Amniotic epithelial cell (primary cell): ENCODE measurements at places on chromosomes 13 and 19.

DNA sequence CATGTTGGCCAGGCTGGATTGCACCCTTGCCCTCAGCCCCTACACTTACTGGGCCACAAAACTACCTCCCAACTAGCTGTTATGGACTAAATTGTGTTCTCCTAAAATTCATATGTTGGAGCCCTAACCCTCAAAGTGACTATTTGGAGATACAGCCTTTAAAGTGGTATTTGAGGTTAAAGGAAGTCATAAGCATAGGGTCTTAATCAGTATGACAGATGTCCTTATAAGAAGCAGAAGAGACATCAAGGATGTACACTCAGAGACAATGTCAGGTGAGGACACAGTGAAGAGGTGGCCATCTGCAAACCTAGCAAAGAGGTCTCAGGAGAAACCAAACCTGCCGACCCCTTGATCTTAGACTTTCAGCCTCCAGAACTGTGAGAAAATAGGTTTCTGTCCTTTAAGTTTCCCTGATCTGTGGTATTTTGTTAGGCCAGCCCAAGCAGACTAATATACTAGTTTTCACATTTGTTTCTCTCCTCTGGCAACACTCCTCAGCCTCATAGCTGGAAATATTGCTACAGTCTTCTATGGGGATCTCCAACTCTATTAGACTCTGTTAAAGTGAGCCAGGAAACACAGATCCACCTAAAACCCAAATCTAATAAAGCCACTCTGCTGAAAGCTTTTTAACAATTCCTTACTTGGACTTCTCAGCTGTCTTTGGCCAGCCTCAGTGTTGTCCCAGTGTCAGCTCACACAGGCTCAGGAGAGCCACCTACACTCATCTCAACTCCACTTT lies 256.5 kb downstream of the TBC1D4 start:
- DNase-seq = no peak

GRCh38 chr19:10113964-10114650 lies 2.6 kb downstream of the P2RY11 start:
- DNase-seq = no peak

DNA sequence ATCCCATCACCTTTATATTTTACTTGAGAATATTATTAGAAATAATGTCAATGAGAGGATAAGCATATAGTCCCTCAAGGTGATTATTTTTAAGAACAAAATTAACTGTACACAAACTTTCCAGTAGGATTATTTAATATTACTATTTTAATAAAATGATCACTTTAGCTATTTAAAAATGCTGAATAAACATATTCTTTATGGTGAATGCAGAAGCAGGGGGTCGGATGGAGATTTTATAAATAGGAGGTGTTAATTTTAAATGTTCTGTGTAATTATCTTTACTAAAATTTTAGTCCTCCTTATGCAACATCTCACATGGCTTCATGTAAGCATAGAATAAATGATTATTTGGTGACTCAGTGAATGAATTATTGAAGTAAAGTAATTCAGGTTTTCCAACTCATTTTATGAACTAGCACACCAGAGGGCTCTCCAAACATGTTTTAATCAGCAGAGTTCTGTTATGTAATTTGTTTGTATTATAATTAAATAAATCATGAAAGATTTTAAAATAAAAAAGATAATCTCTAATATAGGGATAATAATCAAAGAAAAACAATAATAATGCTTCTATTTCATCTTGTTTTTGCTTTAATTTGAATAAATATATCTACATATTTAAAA lies 1635.2 kb downstream of the EFNB2 start:
- peak; percentile 9 for DNase-seq

GRCh38 chr13:91579320-91579719 lies 180.9 kb downstream of the GPC5 start:
- no peak for DNase-seq

GRCh38 chr19:10209315-10209714 lies 14.6 kb upstream of the DNMT1 start:
- peak; percentile 9 for DNase-seq

DNA sequence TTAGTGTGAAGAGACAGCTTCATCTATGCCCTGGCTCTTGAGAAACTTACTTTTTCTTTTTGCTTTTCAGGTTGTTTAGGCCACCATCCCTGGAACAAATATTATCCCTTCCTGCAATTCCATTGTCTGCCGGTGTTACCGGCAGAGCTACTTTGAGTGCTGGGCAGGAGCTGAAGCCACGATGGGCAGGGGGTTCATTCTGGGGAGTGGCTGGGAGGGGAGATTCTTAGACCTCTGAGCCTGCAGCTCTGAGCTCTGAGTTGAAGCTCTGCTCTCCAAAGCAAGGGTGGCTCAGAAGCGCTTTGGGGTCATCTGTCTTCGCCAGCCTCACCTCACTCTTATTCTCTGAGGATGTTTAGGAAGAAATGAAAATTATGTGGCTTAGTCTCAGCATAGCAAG lies 1066.6 kb upstream of the SLC10A2 start:
- DNase-seq = no peak

GRCh38 chr13:30495746-30496145 lies 30.0 kb upstream of the HMGB1 start:
- no peak for DNase-seq

- no peak for DNase-seq
Observed at GRCh38 chr13:51065372-51066090, 45.5 kb downstream of the C13orf42 start.

DNA sequence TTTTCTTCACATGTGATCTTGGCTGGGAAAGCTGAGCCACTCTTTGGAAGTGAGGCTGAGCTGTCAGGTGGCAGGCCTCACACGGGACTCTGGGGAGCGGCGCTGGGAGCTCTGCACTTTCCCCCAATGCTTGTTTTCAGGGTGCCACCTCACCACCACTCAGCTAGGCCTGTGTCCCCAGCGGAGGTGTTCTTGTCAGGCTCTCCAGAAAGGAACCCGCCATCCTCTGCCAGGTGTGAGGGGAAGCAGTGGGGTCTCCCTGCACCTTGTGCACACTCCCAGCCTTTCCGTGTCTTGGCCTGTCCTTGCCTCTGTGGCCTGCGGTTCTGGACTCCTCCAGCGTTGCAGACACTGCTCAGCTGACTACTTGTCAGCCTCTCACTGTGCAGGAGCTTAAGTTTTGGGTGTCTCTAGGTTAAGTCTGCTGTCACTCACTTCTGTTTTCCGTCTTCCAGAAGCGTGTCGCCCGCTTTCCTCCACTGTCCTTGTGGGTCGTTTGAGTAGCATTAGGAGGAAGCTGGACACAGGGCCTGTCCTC lies 51.9 kb downstream of the GGACT start:
- no peak for DNase-seq

DNA sequence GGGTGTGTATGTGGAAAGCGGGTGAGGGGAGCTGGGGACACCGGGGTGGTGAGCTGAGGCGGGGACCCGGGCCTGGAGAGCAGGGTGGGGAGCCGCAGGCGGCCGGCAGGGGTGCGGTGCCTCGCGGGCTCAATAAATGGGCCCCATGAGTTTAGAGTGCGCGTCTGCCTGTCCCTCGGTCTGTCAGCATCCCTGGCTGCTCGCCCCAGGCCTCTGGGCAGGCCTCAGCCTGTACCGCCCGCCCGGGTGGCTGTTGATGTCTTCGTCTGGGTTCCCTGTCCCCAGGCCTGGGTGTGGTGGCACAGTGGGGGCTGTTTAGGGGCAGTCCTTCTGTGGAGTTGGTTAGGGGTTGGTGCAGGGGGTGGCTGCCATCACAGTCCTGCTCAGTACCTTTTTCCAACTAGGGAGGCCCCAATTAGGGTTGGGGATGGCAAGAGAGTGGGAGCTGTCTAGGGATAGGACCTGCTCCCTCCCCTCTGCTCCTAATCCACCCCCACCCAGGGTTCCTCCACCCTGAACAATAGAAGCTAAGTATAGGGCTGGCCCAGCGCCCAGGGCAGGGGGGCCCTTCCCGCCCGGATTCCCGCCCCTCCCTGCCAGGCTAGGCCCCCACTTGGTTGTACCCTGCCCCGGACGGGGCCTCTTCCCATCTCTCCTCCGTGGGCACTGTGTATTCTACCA lies 12.2 kb downstream of the CIC start:
- DNase-seq = no peak

- DNase-seq = no peak
Observed at GRCh38 chr19:33309826-33310225, 7.5 kb upstream of the CEBPA start.

DNA sequence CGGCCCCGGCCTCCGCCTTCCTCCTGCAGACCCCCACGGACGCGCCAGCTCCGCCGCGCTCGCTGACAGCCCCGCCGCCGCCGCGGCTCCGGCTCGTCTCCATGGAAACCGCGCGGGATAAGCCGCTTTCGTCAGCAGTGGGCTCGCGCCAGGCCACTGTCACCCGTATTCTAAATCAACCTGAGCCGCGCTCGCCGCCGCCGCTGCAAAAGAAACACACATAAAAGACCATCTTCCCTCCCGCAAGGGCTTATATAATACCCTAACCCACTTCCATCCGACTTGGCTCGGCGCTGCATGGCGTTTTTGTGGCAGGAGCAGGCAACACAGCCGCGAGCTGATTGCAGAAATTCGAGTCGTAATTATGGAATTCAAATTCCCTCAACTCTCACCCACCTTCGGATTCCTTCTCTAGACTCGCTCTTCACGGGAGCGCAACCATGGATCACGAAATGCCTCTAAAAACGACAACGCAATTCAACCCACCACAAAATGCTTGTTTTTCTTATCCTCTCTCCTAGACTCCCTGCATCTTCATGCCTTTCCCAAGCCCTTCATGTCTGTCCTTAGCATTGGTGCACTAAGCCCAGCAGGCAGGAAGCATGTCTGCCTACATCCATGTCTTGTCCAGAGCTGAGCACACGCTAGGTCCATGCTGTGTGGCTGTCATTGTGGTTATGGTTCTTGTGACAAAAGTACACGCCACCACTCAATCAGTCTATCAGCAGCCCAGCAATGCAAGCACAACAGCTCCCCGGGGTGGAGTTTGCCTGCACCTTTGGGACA lies at the start of gene AMER2:
AMER2 (minus strand) TSS at position 772 of the 786 bp plus-strand sequence; CDS start at position 103, 669 bp downstream.
- peak; percentile 5 for DNase-seq

DNA sequence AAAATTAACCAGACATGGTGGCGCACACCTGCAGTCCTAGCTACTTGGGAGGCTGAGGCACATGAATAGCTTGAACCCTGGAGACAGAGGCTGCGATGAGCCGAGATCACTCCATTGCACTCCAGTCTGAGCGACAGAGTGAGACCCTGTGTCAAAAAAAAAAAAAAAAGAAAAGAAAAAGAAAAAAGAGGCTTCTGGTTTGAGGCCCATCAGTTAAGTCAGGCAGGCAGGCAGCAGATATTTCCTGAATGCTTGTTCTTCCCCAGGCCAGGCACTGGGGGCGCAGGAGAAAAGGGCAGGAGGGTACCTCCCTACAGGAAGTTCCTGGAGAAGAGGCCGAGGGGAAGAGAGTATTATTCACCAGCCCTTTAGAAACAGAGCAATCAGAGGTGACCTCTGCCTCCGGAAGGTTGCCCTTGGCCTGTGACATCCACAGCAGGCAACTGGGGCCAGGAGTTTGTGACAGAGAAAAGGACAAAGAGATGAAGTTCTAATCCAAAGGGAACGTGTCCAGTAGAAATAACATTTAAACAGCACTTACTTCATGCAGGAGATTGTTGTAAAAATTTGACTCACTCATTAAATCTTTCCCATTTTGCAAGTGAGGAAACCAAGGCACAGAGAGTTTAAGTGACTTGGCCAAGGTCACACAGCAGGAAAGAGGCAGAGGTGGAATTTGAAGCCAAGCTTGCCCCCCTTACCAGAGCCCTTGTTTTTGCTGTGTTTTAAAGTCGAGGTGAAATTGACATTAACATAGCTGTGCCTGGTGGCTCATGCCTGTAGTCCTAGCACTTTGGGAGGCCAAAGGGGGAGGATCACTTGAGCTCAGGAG lies 4.3 kb upstream of the RLN3 start:
- peak; percentile 64 for DNase-seq

DNA sequence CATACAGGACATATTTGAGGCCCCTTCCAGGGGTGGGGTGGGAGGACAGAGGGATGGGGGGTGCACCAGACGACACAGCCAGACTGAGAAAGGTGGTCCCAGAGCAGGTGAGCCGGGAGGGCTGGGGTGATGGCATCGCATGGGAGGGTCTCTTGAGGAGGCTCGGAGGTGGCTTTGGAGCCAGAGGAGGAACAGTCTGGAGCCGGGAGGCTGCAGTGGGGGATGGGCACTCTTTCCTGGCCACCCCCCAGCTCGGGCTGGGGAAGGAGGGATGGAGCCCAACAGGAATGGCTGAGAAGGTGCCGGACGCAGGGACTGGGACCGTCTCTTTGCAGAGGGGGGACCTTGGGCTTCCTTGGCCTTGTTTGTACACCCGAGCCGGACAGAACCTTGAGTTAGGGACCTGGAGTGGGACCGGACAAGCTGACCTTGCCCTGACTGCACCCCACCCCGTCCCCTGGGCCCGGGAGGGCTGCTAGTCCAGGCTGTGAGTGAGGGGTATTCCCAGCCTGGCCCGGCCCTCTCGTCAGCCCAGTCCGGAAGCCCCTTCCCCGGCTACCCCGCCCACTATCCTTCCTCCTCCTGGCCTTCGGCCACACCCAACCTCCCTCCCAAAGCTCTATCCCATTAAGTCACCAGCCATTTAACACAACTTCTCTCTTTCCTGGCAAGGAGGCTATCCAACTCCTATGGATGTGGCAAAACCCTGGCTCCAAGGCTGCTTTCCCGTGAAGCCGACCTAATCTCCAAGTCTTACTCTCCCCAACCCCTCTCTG lies 816 bp upstream of the TBXA2R start:
- no peak for DNase-seq

DNA sequence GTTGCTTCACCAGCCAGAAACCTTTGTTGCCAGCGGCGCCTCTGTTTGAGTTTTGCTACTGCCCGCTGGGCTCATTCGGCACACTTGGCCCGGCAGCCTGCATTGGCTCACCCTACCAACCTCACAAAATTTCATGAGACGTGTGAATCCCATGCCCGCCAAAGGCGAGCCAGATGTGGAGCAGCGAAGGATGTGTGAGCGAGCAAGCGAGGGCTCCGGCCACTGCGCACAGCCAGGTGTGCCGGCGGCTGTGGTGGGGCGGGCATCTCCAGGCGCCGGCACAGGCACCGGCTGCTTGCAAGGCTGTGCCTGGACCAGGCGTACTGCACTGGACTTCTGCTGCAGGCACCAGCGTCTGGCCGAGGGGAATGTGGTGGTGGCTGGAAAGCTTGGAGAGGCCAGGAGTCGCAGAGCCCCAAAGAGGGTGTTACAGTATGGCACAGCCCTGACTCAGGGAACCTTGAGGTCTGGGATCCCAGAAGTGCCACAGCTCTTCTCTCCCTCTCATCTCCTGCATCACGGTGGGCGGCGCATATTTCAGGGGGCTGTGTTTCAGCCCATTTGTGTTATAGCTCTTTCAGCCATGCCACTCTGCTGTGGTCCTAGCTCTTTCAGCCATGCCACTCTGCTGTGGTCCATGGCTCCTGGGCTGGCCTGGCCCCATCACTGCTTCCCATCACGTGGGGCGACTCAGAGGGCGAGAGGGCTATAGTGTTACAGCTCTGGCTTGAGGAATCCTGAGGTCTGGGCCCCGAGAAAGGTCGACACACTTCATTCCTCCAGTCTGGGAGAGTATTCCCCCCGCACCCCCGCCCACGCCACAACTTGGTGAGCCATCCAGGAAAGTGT lies 592.0 kb upstream of the SLITRK5 start:
- no peak for DNase-seq

DNA sequence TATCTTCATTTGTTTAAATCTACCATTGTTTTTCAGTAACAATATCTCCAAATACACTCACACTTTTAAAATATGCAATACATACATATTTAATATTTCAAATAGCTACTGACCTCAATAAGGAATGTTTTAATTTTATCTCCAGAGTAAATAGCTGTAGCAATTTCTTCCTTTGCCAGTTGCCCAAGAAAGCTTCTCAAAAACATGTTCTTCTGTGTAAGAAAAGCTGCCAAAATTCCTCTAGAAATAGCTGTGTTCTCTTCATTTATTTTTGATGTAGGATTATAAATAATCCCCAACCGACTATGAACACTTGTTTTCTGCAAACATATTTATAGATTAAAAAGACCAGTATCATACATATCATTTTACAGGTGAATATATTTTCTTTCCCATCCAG lies 150.5 kb downstream of the UGGT2 start:
- peak; percentile 41 for DNase-seq

- no peak for DNase-seq
Observed at GRCh38 chr19:34310494-34310981, 54.5 kb upstream of the GPI start.
